ENCODE measurements at places on chromosomes 4 and X.

GRCh38 chrX:11580789-11581188 is 84.9 kb downstream of the ARHGAP6 start:
- DNase-seq = no peak

DNA sequence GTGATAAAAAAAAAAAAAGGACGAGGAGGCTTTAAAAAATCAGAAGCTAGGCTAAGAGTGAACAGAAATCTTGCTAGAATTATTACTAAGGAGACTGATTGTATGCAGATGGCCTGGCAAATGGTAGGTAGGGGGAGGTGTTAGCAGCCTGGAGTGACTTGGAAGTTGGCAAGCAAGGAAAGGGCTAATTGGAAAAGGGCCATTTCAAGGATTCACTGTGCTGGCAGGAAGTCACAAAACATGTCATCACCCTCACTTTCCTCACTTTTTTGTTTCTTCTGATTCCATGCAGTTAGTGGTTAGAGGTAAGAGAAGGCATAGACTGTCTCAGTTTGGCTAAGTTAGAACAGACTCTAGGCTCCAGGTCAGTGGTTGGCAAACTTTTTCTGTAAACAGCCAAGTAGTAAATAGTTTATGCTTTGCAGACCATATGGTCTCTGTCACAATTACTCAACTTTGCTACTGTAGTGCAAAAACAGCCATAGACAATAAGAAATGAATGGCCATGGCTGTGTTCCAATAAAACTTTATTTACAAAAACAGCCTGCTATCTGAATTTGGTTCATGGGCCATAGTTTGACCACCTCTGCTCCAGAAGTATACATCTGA is 646.5 kb upstream of the ACTRT1 start:
- peak; percentile 60 for DNase-seq

GRCh38 chrX:63809173-63809572 is 24.2 kb upstream of the ARHGEF9 start:
- DNase-seq = no peak

DNA sequence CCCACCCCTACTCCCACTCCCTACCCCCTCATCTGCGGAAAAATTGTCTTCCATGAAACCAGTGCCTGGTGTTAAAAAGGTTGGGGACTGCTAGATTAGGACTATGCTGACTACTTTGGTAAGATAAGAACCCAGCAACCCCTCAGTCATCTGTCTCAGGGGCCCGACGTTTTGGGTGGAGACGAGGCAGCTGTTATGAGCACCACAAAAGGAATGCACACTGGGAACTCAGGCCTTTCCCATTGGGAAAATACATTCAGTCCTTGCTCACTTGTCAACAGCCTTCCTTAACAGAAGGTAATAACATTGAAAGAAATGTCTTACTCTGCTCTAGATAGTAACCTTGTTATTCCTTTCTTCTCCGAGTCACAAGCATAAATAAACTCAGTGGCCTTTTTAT is 310.8 kb downstream of the AFF2 start:
- no peak for DNase-seq

- DNase-seq = no peak
Observed at GRCh38 chr4:112141366-112142138, 3.7 kb upstream of the FAM241A start.

Measured in cerebellar cortex (tissue), 1 donor.